ENCODE measurements at places on chromosomes 1 and 21.

GRCh38 chr1:159987186-159987585 lies 33.1 kb upstream of the SLAMF9 start:
- DNase-seq, result no peak

- DNase-seq, result no peak
Observed at GRCh38 chr1:183760661-183761060, 44.3 kb upstream of the RGL1 start.

GRCh38 chr1:76110666-76111065 lies 36.1 kb downstream of the ST6GALNAC3 start:
- DNase-seq, result no peak

- no peak for DNase-seq
Observed at GRCh38 chr21:35987475-35987874, 72.9 kb downstream of the SETD4 start.

DNA sequence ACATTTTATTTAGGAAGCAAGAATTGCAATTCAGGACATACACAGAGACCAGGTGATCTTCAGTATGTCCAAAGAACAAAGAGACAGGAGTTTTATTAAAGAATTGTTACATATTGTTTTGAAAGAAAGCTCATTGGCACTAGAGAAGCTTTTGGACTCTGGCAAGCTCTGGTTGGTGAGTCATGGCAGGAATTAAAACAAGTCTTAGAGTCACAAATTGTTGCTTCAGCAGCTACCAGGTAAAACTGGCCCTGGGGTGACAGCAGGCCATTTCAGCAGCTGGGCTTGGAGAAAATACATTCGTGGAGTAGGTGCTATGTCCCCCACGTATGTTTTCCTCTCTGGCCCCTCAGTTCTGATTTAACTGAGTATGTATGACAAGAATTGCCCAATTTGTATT lies 58.8 kb downstream of the MAP3K21 start:
- no peak for DNase-seq

DNA sequence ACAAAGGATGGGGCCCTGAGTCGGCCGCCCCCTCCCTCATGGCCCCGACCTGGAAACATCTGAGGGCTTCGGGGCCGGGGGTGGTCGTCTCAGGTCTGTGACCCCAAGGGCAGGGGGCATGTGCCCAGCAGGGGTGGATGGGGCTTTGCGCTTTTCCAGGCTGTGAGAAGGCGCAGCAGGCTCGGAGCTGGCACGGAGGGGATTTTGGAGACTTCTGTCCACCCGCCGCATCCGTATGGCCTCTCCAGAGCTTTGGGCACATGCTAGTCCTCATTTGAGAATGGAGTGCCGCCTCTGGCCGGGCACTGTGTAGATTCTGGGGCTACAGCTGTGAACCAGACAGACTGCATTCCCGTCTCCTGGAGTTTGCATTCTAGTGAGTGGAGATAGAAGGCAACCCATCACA lies 66.1 kb upstream of the WNT4 start:
- DNase-seq, result no peak

GRCh38 chr1:216178281-216178680 lies 245.0 kb downstream of the USH2A start:
- no peak for DNase-seq

DNA sequence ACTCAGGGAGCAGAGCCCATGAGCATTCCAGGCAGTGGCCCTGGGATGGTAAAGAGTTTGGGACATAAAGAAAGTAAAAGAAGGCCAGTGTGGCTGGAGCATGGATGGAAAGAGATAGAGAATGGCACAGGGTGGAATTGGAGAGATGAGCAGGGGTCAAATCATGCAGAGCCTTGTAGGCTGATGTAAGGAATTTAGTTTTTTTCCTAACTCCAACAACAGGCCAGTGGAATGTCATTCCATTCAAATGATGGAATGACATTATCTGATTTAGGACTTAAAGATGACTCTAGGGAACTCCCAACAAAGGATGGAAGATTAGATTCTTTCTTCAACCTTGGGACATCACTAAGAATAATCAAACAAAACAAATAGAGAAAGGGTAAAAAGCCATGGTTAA lies 12.8 kb upstream of the S100A2 start:
- no peak for DNase-seq

GRCh38 chr21:43702785-43703034 lies 16.2 kb upstream of the PDXK start:
- no peak for DNase-seq

DNA sequence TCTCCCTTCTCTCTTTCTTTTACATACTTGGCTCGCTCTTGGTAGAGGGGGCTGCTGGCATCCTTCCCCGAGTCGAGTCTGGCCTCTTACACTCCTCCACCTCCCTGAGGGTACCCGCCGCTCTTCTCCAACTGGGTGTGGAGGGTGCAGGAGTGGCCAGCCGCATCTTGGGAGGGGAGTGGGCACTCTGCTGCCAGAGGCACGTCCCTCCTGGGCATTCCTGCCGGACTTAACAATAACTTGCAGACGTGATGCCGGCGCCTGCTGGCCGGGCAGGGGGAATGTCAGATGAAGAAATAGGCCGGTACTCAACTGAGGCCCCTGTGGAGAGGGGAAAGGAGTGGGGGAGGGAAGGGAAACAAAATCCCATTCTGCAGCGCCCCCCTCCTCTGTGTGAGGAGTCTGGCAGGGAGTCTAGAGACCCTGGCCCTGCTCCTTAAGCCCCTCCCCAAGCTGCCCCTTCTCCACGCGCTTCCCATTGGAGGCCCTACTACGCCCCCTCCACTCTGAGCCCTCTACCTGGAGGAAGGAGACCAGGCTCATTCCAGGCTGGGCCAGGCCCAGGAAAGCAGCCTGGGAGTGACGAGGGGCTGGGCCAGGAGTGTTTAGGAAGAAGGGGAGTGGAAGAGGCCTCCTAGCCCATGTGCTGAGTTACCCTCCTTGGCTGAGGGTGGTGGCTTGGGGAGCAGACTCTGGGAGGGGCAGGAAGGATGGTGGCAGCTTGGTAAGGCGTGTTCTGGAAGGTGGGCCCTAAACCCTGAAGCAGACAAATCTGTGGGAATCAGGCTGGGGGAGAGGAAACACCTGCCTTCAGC lies 1.8 kb downstream of the ATP2B4 start:
- no peak for DNase-seq

DNA sequence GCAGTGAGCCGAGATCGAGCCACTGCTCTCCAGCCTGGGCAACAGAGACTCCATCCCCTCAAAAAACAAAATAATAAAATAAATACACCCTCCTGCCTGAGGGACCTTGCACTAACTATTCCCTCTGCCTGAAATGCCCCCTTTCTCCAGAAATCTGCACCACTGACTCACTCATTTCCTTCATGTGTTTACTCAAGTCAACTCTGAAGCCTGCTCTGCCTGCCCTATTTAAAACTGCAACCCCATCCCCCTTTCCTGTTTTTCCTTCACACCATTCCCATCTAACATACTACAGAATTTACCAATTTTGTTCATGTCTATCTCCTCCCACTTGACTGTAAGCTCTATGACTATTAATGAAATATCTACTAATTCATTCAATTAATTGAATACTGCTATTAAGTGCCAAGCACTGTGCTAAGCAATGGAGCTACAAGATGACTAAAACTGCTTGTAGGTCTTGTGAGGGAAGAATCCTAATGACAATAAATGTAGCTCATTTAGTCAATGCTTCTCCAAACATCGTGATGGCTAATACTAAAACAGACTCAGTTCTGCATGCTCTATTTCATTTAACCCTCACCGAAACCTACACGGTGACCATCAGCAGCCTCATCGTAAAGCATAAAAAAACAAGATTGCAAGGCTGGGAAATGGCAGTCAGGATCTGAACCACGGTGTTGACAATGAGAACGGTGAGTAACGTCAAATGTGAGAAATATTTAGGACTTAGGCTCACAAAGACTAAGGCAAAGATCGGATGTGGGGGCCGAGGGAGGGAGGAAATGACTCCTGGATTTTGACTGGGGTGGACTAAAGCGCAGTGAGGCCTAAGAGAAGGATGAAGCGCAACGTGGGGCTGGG lies 749 bp upstream of the TMEM39B start:
- no peak for DNase-seq

DNA sequence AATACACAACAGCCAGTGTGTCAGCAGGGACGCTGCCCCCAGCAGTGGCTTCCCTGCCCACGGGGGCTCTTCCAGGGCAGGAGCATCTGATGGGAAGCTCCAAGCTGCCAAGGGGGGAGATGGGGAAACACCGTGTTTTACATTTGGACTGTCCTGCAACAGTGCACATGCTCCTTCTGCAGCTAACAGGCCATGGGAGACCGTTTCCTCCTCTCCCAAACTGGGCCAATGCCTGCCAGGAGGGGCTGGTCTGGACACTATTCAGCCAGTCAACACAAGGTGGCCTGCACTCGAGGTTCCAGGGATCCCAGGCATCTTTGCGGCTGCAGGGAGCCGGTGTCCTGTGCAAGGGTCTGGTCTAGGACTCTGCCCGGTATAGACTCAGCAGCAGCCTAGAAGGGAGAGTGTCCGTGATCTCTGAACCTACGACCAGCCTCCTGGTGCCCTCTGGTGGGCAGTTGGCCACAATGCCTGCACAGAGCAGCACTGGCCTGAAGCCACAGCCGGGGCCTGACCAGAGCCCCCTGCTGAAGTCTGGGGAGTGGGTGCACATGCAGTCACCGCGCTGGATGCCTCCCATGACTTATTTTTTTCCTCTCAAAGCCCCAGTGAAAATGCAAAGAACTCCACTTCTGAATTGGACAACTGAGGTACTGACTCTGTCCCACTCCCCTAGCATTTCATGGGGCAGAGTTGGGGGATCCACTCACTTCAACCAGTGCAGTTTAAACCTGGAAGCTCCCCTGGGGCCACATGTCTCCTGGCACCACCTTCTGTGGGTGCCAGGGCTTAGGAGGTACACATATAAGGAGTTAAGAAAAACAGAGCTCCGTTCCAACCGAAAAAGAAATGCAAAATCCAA lies 33.3 kb downstream of the RCC2 start:
- DNase-seq, result peak; percentile 35

GRCh38 chr1:44929531-44929930 lies 56.9 kb downstream of the EIF2B3 start:
- no peak for DNase-seq

DNA sequence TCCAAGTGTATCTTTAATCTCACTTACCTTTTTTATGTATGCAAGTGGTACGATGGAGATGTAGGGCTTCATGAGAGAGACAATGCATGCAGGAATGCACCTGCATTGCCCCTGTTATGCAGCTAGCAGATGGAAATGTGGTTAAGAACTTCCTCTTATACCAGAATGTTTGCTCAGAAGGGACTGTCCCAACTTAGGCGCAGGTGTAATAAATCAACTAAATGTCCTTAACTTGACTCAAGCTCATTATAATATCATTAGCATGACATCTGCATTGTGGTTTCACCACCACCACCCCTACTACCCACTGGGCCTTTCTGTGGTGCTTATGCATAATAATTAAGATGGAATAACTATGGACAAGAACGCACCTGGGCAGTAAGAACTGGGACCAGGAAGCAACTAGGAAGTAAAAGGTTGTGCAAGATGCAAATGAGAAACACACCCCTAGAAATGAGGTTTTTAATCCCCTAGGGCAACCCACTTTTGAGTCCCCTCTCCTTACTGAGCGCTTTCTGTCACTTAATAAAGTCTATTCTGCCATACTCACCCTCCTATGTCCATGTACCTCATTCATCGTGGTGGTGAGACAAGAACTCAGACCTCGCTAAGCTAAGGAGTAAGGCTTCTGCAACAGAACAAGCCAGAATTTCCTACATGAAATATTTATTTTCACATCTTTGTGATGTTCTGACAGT lies 1103.3 kb upstream of the B3GALT2 start:
- no peak for DNase-seq

- no peak for DNase-seq
Observed at GRCh38 chr1:235709018-235709417, 59.4 kb upstream of the GNG4 start.

- DNase-seq, result peak; percentile 37
Observed at GRCh38 chr1:16215882-16216753, 3.7 kb upstream of the ARHGEF19 start.

DNA sequence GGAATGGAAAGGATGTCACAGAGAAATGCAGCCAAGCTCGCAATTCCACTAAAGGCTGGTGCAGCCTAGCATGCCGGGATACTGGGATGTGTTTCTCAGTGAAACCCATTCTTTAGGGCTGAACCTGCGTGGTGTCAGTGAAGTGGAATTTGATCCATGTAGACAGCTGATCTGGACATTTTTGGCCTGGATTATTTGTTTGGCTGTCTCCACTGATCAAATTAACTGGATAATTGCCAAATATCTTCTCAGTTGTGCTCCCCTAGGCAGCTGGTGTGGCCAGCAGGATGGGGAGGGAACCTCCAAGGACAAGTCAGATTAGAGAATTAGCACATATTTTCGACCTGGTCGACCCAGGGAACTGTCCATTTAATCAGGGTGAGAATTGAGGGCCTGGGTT lies 318.4 kb downstream of the RPS6KC1 start:
- no peak for DNase-seq

DNA sequence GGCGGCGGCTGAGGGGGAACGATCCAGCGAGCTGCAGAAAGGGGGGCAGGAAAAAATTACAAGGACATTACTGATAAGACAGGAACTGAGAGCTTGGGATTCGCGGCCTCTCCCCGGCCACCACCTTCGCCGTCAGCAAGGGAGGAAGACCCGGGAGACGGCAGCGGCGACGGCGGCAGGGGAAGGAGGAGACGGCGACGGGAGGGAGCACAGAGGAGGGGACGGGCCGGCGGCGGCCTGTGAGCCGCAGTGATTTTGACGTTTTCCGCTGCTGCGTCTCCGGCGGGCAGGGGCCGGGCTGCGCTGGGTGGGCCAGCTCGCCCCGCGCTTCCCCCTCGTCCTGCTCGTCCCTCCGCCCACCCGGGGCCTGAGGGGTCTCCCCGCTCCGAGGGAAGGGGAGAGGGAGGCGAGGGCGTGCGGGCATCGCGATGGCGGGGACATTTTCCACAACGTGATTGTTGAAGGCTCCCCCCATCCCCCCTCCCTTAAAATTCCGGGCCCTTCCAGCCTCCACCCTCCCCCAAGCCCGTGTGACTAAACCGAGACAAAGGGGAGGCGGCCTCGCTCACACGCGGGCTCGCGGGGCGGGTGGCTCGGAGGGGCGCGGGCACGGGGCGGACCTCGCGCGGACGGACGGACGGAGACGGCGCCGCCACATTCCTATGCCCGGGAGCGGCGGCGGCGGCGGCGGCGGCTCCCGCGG lies 407 bp downstream of the CAMSAP2 start:
- peak; percentile 8 for DNase-seq

All from stimulated activated CD8-positive, alpha-beta memory T cell treated with anti-CD3 and anti-CD28 coated beads, Interleukin-2, amount 100 ng/mL, for 48 hours (primary cell).